CD14-positive monocyte (primary cell): ENCODE measurements at places on chromosomes 1 and 21.

GRCh38 chr1:113998361-113998760, 19.1 kb downstream of the OLFML3 start:
- no peaks in the 10 kb centered on the region for H3K36me3 ChIP-seq
- H3K4me3 ChIP-seq, result no peak overlapping the region
- H3K4me1 ChIP-seq, result no peaks in the 10 kb centered on the region
- H3K27me3 ChIP-seq, result no peaks in the 10 kb centered on the region
- DNase-seq, result peak; percentile 16

GRCh38 chr1:18440385-18441226, 40.1 kb upstream of the KLHDC7A start:
- H3K27me3 ChIP-seq, result no peaks in the 10 kb centered on the region
- no peaks in the 10 kb centered on the region for H3K36me3 ChIP-seq
- H3K27ac ChIP-seq, result no peak overlapping the region
- H3K4me1 ChIP-seq, result no peaks in the 10 kb centered on the region
- no peak for DNase-seq

- peaks cover 49% of the 10 kb centered on the region for H3K4me1 ChIP-seq
- H3K36me3 ChIP-seq, result no peaks in the 10 kb centered on the region
- no peaks in the 10 kb centered on the region for H3K27me3 ChIP-seq
- peak overlapping the region; percentile 61 for H3K27ac ChIP-seq
Observed at GRCh38 chr1:51518586-51519047, 449 bp downstream of the EPS15 start.

DNA sequence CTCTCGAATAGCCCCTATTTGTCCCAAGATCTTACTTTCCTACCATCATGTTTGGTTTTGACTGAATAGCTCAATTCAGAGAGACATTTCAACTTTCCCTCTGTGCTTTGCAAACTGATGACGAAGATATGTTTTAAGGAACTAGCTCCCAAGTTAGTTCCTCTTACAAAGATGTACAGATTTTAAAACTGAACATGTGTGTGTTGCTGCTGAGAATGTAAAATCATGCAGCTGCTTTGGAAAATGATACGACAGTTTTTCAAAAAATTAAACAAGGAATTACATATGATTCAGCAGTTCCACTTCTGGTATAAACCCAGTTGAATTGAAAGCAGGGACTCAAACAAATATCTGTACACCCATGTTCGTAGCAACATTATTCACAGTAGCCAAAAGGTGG, 33.6 kb downstream of the KIF26B start:
- no peaks in the 10 kb centered on the region for H3K36me3 ChIP-seq
- DNase-seq, result peak; percentile 65
- H3K4me1 ChIP-seq, result peaks cover 14% of the 10 kb centered on the region
- H3K27ac ChIP-seq, result peak overlapping the region; percentile 17
- no peak overlapping the region for H3K4me3 ChIP-seq

- H3K4me1 ChIP-seq, result peaks cover 22% of the 10 kb centered on the region
- no peak overlapping the region for H3K27ac ChIP-seq
- H3K36me3 ChIP-seq, result no peaks in the 10 kb centered on the region
- no peaks in the 10 kb centered on the region for H3K27me3 ChIP-seq
- DNase-seq, result no peak
- no peak overlapping the region for H3K4me3 ChIP-seq
Observed at GRCh38 chr1:159869173-159869572, 6.7 kb upstream of the VSIG8 start.

DNA sequence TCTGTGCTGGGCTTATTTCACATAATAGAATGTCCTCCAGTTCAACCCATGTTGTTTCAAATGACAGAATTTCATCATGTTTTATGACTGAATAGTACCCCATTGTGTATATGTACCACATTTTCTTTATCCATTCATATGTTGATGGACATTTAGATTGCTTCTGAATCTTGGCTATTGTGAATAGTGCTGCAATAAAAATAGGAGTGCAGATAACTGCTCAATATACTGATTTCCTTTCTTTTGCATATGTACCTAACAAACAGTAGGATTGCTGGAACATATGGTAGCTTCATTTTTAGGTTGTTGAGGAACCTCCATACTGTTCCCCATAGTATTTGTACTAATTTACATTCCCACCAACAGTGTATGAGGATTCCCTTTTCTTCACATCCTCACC, 491.1 kb downstream of the BRINP3 start:
- no peaks in the 10 kb centered on the region for H3K4me1 ChIP-seq
- no peak overlapping the region for H3K27ac ChIP-seq
- no peaks in the 10 kb centered on the region for H3K36me3 ChIP-seq
- no peak for DNase-seq
- no peaks in the 10 kb centered on the region for H3K27me3 ChIP-seq

DNA sequence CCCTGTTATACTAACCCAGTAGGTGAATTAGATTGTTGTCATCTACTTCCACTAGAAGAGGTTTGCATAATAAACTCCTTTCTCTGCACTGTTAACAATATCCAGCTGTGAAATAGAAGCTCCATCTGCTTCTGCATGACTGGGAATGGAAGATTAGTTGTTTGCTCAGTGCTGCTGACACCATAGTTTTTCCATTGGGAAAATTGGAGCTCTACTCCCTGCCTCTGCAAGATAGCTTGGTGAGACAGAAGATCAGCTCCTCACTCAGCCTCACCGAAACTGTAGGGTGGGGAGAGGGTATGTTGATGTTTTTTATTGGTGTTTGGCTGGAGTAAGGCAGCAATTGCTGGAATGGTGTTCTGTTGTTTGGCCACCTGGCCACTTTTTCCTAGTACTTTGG, 331.6 kb upstream of the ADAMTS5 start:
- DNase-seq, result no peak
- H3K27me3 ChIP-seq, result no peaks in the 10 kb centered on the region
